ENCODE measurements at places on chromosomes 12 and 14.
A peak's percentile ranks its signal among the peaks of the same experiment; 100 is the strongest.

GRCh38 chr12:69130064-69130463 lies 109.3 kb upstream of the CPSF6 start:
- no peak for DNase-seq

DNA sequence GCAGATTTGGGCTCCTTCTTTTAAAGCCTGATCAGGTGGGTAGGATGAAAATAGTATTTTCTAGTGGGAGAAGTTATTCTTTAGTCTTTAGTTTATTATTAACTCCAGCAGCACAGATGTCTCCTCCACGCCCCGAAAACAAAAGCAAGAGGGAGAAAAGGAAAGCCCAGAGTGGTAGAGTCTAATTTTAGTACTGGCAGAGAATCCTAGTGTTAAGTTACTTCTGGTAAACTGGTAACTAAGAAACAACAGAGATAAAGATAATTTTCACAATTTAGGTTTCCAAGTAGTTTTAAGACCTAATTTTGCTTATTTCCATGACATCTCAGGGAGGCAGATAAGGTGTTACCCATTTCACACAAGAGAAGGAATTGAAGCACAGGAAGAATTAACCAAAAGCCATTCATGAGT lies 16.3 kb downstream of the ATP5MC2 start:
- no peak for DNase-seq

DNA sequence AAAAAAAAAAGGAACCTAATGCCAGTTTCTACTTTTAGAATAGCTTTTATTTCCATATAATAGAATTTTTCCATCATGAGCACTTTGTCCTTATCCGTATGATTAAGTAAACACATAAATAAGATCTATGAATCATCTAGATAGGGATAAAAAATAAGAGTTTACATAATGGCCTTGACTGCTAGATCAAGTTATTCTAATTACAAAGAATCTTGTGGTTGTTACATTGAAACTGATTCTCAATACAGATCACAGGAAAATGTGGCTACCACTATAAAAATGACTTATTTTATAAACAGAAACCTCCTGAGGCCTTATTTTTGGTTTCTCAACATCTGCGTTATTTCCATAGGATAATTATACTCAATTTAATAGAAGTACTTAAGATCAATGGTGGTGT lies 34.4 kb upstream of the NDUFA12 start:
- no peak for DNase-seq

DNA sequence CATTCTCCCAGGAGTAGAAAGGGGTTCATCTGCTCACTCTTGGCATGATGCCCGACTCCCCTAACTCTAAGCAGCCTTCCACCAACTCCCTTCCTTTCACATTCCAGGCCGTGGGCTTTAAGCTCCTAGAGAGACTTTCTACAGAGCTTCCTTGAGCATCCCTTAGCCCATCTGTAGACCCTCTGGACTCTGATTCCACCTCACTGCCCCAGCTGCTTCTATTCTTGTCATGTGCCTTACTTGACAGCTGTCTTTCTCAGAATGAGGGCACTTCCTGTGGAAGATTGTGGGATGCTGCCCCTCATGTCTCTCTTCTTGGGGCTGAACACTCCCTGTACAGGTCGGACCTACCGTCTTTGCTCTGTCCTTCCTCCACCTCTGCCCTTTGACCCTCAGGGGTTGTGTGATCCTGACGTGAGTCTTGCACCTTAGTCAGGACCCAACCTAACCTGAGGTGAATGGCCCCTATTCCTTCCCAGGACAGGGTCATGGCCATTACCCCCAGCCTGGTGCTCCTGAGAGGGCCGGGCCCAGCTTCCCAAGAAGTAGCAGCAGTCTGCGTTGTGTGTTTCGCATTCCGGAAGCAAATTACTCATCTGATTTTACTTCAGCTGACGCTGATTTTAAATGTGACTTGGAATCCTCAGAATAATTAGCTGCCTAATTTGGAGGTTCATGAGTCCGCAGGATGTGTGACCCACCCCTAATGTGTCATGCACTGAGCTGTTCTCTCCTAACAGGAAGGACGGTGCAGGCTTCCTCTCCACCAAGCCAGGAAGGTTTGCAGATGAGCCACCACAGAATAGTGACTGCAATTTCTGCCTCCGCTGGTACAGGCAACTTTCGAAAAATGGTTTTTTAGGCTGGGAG lies 2.7 kb upstream of the GALNT6 start:
- DNase-seq: no peak

DNA sequence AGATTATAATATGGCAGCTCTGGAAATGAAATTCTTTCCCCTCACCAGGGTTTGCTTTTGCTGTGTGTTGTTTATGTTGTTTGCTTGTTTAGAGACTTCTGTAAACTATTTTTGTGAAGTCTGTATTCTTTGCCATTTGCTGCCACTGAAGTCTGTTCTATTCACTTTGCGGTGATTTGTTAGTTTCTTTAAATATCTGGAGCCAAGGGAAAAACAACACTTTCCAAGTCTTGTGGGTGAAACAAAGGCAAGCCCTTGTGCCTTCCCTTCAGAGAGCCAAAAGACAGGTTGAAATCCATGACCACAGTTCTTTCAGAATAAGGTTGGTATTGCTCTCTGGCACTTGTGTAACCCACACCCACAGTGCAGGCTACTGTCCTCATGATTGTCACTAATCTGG lies 59.5 kb upstream of the RNU6-7 start:
- DNase-seq: peak; percentile 12

DNA sequence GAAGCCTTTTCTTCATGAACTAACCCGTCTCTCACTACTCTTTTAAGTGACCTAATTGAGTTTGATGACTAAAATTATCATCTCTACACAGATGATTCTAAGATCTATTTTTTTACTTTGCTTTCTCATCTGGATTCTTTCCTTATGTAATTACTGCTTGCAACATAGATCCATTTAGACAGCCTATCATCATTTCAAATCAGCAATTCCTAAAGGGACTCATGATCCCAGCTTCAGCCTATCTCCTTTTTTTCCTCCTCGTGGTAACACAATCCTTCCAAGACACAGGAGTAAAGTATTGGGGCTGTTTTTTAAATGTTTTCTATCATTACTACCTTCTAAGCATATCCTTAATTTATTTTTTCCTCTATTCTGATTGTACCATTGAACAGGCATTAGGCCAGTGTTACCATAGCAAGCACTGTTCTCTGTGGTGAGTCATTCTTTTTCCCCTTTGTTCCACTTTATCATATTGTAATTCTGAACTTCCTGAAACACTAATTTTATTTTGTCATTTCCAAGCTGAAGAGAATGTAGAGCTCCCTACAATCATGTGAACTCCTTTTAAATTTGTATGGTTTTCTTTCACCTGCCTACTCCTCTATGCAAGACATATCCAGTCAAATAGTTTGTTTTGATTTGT lies 190.4 kb upstream of the FAR2 start:
- DNase-seq: no peak

DNA sequence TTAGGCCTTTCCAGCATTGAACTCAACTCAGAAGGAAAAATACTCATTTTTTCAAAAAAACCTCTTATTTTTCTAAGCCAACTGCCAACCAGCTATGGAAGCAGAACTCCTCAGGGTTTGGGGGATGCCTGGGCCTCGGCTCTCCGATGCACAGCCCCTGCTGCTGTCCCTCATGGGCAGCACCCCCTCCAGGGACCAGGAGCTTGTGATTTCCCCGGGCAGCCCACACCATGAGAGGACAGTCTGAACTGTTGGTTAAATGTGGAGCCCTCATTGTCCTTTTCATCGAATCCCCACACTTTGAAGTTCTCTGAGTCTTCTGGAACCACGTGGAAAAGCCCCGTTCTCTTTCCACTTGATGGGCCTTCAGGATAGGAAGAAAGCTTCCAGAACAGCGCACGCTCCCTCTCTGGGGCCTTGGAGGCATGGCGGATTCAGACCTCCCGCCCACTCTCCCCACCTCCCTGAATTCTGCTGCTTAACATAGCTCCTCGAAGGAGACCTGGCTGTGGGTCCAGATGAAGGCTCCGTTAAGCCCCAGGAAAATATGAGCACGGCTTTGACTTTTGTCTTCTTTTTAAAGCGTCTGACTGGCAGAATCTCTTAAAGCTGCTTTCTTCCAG lies 156.6 kb downstream of the CALM1 start:
- DNase-seq: peak; percentile 59

DNA sequence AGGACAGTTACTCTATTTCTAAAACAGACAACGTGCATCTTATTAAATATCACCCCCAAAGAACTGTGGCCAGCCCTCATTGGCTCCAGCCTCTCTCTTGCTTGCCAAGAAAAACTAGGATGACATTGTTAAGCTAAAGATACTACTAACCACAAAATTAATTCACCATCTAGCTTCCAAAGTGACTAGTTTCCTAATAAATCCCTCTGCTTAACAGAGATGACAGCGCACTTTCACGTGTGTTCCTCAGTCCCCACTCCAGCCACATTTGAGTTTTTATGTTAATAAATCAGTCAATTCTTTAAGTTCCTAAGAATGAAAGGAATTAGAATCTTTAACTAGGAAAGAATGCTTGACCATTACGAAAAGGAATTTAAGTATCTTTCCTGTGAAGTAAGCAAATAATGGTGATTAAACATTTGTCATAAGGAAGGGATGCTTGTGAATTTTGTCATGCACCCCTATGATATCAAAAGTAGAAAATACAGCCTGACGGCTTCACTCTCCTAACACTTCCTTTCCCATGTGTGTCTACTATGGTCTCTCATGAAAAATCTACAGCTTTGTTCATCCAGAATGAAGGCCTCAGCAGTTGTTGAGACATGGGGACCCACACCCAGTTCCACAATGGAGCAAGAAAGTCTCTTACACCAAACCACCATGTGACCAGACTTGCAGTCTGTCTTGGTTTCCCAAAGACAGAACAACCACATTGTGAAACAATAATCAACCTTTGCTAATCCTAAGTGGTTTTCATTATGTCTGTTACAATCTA lies 8.1 kb downstream of the CORO1C start:
- DNase-seq: no peak

DNA sequence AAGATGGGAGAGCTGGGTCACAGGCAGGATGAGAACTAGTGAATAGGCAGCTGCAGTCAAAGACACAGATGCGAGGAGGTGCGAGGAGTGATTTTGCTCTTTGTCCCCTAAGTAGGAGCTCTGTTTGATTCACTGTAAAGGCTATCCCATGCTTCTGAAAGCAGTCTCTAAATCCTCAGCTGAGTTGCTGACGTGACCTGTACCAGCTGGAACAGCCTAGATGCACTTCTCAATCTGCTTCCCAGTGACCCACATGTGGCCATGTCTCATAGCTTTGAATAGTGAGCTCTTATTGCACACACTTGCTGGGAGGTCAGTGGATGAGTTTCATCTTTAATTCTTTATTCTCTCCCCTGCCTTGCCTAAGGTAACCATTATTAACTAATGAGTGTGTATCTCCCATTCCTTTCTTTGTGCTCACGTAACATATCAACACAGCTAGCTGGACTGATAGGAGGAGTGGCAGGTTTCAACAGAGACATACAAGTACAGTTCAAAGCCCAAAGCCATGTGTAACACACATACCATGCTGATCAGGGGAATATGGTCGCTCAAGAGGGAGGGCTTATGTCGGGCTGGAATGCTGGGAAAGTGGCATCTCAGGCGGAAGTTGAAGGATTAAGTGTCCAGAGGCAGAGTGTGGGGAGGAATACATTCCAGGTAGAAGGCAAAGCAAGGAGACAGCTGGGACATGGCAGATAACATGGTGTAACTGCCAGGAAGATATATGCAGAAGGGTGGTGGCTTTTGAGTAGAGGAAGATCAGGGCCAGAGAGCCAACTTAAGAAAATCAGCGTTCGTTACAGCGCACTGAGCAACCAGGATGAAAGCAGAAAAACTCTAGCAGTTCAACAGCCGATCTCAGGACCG lies 15.4 kb upstream of the YY1 start:
- peak; percentile 66 for DNase-seq

- no peak for DNase-seq
Measured at GRCh38 chr14:89206389-89207031, 210.5 kb downstream of the FOXN3 start.

- DNase-seq: peak; percentile 98
Measured at GRCh38 chr12:54193434-54193833, 4.6 kb upstream of the SMUG1 start.

- DNase-seq: no peak
Measured at GRCh38 chr12:42862055-42862454, 272.5 kb upstream of the PRICKLE1 start.

DNA sequence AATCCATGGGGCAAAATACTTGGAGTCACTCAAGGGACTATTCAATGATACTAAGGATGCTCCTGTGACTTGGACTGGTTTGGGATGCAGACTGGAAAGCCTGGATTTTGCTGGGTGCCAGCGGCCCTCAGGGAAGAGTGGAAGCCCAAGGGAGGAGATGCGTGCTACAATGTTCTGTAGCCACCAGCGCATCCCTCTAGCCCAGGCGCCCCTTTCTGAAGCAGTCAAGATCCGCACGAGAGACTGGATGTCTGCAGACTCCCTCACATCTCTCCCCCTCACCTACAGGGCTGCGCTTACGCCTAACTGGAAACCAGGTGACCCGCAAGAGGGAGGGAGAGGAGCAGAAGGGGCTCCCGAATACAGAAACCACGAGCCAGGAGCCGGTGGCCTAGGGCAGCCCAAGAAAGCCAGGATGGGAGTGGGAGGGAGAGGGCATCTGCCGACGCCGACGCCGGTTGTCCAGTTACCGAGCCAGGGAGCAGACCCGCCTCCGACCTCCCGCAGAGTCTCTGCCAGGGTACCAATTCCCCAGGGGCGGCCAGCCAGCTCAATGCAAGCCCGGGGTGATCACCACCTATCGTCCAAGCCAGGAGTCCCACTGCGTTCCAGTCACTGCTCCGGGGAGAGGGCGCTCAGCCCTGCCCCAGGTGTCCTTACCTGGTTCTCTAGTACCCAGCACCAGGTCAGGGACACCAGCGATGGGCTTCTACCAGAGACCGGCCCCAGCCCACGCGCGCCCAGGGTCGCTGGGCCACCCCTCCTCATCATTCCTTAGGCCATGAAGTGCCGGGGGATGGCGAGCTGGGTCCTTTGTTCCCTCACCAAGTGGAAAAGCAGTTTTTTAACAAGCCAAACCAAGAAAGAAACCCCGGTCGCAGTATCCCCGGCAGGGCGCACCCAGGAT lies 1.2 kb downstream of the NTN4 start:
- DNase-seq: no peak

Measured in WERI-Rb-1 (cell line).